ENCODE measurements at places on chromosomes 6 and 20.
A peak's percentile ranks its signal among the peaks of the same experiment; 100 is the strongest.

DNA sequence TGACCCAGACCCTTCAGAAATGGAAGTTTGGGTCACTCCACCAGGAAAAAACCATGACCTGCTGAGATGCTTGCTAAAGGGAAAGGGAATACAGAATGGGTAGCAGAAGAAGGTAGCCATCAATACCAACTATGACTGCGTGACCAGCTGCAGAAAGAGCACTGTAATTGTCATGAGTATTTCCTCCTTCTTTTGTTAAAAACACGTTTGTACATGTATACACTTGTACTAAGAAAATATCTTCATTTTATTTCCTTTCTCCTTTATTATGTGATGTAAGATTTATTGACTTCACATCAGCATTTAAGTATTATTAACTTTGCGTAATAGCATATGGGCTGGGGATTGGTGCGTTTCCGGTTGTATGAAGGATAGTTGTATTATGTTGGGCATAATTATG, 12.6 kb upstream of the MUC21 start:
- no peak for DNase-seq

GRCh38 chr20:6576726-6577125, 190.8 kb upstream of the BMP2 start:
- no peak for DNase-seq

GRCh38 chr6:35258858-35259193, 709 bp upstream of the ZNF76 start:
- DNase-seq: peak; percentile 11

GRCh38 chr6:140124498-140124897, 750.0 kb upstream of the CITED2 start:
- no peak for DNase-seq

GRCh38 chr6:106518748-106519147, 110.5 kb downstream of the RTN4IP1 start:
- no peak for DNase-seq

Measured in activated gamma-delta T cell treated with anti-CD3 and anti-CD28 coated beads, Interleukin-2, amount 50 U/mL, for 16 hours (primary cell).